ENCODE measurements at places on chromosomes 3 and 15.

DNA sequence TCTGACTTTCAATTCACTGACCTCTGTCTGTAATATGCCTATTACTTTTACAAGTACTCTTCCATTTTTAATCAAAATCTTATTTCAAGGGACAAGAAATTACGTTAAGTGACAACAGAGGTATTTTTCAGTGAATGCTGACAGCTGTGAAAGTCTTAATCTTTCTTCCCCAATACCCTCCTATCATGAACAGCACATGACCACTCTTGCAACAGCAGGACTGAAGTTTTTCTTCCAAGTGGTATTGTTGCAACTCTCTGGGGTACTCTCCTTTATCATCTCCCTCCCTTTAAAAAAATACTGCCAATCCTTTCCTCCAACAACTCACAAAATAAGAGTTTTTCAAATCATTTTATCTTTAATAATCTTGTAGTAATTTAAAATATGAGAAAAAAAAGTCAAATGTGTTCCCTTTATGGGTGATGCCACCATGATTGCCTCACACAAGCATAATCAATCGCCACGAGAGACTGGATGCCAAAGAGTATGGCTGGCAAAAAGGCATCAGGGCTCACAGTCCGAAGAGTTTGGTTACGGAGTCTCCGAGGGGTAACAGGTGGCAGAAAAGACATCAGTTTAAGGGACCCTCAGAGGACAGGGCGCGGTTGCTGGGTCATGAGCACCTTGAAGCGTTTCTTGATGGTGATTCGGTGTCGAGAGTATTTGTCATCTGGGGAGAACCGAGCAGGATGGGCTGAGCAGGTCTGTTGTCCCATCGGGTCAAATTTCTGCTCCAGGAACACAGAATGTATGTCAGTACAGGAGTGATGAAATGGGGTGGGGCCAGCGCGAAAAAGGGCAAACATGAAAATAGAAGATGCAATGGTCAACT lies 1.3 kb downstream of the NOP10 start:
- no peak for DNase-seq

DNA sequence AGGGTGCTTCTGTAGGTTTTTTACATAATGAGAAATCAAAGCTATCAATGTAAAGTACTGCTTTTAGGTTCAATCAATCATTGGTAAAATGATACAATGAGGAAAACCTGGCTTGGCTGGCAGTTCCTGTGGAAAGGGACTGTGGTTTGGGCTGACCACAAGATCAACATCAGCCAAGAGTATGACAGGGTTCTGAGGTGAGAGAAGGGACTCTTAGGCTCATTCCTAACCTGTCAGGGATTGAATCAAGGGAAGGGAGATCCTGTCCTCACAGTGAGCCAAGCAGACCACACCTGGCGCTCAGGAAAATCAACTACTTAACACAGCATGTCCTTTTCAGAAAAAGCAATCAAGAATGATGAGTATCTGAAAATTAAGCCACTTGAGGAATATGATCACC lies 111.1 kb downstream of the MAGI1 start:
- DNase-seq = no peak

GRCh38 chr15:25465835-25466234 lies 27.0 kb upstream of the UBE3A start:
- DNase-seq = no peak

DNA sequence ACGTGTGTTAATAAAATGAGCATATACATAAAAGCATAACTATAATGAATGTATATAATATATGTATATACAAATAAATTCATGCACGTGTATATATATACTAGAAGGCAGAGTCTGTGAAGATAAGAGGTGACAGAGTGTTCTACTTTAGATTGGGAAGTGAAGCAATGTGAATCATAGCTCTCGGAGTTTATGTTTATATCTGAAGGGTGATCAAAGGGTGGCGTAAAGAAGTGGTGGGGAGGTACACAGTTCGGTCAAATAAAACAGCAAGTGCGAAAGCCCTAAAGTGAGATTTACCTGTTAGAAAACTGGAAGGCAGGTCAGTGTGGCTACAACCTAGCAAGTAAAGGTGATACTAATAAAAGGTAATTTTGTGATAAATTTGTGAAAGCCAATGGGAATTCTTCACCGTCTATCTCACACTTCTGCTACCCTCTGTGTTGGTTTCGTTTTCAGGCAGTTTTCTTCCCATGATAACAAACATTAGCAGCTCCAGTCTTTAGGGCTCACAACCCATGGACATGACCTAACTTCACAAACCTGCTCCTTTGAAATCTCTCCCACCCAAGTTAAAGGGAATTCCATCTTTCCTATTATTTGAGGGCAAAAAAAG lies 46.7 kb upstream of the BCHE start:
- no peak for DNase-seq

DNA sequence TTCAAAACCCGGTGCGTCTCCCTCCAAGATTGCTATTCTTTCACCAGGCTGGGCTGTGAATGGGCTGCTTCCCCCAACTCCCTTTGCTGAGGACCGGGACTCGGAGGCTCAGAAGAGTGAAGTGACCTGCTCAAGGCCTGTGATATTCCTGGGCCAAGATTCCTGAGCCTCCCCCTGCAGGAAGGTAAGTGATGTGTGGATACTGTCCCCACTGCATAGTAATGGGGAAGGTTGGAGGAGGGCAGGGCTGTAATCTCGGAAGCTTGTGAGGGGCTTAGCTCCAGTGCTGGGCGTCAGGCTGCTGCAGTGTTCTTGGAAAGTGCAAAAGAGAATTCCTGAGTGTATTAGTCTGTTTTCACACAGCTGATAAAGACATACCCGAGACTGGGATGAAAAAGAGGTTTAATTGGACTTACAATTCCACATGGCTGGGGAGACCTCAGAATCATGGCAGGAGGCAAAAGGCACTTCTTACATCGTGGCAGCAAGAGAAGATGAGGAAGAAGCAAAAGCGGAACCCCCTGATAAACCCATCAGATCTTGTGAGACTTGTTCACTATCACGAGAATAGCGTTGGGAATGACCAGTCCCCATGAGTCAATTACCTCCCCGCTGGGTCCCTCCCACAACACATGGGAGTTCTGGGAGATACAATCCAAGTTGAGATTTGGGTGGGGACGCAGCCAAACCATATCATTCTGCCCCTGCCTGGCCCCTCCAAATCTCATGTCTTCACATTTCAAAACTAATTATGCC lies 67.6 kb downstream of the EFCAB12 start:
- DNase-seq = no peak

GRCh38 chr3:37662785-37663184 lies 198.9 kb upstream of the CTDSPL start:
- no peak for DNase-seq

DNA sequence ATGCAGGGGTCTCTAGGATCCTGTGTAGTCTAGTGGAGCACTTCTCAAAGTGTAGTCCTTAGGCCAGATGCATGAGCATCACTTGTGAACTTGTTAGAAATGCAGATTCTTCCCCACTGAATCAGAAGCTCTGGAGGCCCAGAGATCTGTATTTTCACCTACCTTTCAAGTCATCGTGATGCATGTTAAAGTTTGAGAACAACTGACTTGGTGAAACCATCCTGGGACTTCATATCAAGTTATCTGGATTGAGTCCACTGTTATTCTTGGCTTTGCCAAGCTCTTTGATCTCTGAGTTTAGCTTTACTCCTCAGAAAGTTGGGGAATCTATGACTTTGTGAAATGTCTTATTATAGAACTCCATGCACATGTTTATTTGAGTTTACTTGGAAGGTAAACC lies 78.5 kb downstream of the ARNT2 start:
- DNase-seq = no peak

DNA sequence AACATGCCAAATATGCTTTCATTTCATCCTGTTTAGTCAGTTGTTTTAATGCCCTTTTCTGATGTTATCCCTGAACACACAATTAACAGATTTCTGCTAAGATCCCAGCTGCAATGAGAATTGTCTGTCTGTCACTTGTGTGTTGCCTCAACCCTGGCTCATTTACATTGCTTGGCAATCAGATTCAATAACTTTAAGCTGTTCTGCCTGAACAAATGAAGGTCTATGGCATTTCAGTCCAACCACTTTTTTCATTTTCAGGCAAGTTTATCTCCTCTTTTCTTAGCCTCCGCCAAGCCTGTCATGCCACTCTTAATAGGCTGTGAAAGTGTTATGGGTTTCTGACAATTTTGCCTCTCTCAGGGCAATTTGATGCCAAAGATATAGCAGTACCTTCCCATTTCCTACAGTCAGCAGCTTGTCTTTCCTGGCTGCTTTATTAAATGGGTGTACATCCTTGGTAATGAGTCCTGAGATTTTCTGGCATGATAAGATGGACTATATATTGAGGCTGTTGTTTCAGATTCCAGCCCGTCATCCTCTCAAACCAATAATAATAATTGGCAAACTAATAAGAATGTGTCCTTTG lies 68.7 kb upstream of the ADAMTS9 start:
- DNase-seq = no peak

DNA sequence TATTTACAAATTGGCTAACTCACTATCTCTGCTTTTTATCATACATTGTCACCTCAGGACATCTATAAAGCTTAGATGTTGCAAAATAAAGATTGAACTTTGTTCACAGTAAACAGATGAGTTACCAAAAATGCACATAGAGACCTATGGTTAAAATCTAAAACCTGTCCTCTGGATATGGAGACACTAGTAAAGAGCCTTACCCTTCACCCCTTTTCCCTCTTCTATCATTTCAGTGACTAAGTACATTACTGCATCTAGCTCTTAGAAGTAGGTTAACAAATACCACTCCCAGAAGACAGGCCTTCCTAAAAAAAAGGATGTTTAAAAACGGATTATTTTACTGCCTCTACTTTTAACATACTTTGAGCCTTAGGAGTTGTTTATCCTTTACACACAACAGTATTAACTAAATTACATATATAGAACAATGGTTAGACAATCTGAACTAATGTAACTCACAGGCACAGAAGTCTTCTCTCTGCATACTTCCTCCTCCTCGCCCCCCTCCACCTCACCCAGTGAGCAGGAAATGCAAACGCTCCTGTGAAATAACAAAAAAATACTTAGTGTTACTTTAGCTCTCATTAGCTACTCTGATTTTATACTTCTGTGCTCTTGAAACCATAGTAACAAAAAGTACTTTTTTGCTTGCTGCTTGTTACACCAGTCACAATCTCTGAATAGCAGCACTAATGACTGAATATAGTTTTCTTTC lies 23.3 kb downstream of the IREB2 start:
- DNase-seq = no peak

DNA sequence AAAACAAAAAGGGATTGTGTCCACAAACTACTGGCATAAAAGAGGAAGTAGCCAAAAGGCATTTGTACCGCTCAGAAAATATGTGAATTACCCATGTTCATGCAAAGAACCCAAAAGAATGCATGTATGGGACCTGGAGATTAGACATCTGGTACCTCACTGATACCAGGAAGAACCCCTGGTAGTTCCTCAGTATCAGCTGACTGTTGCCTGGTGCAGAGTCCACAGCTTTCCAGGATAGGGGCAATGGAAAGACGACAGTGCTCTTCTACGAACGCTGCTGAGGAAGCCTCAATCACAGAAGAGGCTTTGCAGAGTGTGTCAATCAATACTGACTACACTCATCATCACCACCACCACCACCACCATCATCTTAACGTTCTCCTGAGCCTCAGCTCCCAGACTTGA lies 63.3 kb downstream of the ATP8B4 start:
- DNase-seq = no peak

DNA sequence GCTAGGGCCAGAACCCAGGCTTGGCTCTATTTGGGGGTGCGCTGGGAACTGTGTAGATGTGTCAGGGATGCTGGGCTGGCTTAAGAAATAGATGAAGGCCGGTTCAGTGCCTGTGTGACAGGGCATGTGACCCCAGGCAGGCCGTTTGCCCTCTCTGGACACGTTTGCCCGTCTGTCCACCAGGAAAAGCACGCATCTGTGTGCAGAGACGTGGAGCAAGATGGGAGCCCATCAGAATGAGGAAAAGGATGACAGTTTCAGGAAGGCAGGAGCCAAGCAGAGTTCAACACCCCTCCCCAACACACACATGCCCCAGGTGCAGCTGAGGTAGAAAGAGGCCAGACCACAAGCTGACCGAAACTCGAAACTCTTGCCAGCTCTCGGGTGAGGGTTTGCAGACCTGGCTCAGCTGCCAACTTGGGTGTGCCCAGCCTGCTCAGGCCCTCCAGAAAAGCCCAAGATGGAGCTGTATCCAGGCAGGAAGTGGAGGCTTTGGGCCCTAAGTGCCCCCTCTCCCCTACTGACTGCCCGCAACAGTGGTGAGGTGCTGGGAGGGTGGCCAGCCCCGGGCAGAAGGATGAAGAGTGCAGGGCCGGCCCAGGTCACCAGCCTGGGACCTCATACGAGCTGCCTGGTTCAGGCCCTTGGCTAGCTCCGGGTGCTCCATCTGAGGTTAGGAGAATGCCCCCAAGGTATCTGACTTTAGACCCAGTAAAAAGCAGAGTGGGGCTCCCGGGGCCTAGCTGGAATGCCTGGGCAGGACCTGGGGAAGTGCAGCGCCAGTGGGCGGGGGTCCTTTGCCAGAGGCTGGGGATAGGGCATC lies 10.2 kb upstream of the MESP1 start:
- DNase-seq = no peak

- DNase-seq = no peak
Measured at GRCh38 chr3:42254566-42254965, 11.4 kb downstream of the CCK start.

GRCh38 chr3:9730657-9731205 lies 804 bp upstream of the BRPF1 start:
- no peak for DNase-seq

- DNase-seq = no peak
Measured at GRCh38 chr3:160150066-160150465, 75.2 kb upstream of the C3orf80 start.
